T-helper 17 cell (primary cell): ENCODE measurements at places on chromosomes 7 and 10.
A peak's percentile ranks its signal among the peaks of the same experiment; 100 is the strongest.

GRCh38 chr7:46565253-46566096, 644.4 kb upstream of the IGFBP3 start:
- no peak for DNase-seq

DNA sequence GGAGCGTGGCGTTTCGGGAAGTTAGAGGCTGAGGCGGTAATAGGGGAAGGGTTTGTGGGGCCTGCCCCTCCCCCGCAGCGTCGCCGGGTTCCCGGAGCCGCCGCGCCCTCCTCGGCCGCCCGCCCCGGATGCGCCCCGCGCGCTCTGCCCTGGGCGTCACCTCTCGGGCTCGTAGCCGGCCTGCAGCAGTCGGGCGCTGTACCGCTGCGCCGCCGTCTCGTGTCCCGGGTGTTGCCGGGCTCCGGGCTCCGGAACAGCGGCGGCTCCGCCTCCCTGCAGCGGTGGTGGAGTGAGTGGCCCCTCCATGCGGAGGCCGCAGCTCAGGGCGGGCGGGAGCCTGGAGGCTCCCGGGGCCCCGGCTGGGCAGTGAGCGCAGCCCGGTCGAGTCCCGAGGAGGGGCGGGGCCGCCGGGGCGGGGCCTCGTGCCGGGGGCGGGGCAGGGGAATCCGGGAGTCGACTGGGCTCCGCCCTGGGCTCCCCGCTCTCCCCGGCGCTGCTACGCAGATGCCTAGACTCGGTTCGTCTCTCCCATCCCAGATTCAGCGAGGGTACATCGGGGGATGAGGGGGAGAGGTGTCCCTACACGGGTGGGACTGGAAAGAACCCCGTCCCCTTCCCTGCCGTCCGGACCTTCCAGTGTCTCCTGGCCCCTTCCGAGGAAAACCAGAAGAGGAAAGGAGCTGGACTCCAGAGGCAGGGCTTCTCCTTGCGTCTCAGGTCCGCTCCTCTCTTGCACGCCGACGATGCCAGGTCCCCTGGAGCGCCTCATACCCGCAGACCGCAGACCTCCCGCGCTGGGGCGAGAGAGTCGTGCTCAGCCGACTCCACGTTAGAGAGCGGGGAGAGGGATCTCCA, at the start of gene IMPDH1:
TSS of gene IMPDH1 (minus strand) at position 387 of the 855 bp plus-strand sequence. CDS start at position 306, 81 bp downstream.
- peak; percentile 91 for DNase-seq

- no peak for DNase-seq
Measured at GRCh38 chr10:77332256-77332655, 305.4 kb downstream of the KCNMA1 start.

DNA sequence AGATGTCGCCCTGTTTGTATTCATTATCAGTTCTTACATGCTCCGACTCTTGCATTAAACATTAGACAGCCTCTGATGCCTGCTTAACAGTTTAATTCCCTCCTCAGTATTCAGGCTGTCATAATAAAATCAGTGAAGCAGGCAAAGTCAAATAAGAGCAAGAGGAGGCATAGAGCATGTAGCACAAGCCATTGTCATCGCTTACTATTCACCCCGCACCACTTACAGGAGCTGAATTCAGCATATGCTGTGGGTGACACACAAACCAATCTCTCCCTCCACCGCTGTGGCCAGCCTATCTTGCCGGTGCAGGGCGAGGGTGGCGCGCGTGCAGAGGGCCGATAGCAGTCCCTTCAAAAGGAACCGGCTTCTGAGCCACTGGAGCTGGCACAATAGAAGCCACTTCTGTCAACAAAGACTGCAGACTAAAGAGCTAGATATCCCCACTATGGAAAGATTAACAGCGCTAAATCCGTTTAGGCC, 433.2 kb upstream of the MGMT start:
- DNase-seq = no peak

DNA sequence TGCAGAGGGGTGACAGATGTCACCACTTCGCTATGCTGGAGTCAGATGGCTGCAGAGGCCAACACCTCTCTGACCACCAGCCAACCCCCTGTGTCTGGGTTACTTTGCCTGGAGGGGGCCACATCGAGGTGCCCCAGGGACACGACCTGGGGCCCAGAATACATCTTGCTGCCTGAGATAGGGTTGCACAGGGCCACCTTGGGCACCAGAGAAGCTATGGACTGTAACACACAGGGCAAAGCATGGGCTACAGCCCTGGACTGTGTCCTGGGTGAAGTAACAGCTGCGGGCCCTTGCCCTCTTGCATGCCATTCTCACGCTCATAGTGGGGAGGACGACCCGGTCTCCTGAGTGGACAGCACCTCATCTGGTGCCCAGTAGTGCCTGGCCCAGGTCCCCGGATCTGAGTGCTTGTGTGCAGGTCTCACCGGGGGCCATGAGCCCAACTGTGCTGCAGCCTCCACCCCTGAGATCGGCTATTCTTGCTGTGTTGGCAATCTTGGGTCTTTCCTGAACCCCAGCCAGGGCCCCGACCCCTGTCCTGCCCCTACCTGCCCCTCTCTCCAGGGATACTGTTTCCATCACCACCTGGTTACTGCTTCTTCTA, 115.2 kb upstream of the GDF10 start:
- DNase-seq = no peak
